ENCODE measurements at places on chromosomes 4 and X.

- DNase-seq: no peak
Measured at GRCh38 chr4:38873290-38873944, 5.8 kb downstream of the FAM114A1 start.

- no peak for DNase-seq
Measured at GRCh38 chr4:151400343-151400742, 8.6 kb upstream of the FHIP1A start.

- no peak for DNase-seq
Measured at GRCh38 chr4:183430317-183430993, 14.0 kb upstream of the CDKN2AIP start.

DNA sequence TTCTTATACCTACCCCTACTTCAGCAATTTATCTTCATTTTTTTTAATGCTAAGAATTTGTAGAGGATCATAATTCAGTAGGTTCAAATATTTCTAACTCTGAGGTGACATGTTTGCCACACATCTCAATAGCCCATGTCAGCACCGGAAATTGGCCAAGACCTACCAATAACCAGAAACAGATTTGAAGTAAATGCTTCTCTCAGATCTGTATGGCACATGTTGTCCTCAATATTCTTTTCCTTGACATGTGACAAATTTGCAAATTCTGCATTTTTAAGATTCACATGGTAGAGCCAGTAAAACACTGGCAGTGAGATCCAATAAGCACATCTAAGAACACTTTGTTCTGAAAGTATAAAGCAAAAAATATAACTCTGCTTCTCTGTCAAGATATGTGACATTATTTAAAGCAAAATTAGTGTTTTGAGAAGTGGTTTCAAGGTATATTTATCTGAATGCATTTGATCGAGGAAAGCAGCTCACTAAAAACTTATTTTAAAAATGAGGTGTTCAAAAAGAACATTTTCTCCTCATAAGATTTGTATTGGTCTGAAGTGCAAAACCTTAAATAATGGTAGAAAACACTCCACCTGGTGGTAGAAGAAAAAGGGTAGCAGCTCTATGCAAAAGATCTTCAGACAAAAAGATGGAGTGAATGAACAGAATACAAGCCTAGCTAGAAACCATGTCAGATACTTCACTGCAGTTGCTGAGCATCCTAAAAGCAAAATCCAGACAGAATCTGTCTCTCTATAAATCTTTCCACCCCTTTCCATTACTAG is 513.8 kb upstream of the FAM241A start:
- peak; percentile 42 for DNase-seq

DNA sequence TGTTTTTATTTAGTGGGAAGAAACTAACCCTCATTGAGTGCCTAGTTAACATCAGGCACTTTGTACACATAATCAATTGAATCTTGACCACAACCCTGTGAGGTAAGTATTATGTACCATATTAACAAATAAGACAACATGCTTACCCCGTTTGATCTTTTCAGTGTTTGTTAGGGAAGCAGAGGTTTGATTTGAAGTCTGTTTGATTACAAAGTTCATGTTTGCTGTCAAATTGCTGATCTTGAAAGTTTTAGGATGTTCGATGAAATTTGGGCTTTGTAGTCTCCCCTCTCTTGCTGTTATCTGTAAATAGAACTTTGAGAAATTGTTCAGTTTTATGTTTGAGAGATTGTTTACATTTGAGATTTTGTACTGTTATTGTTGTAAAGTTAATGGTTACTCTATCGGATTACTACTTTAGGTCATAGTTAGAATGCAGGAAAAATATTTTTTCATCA is 13.4 kb upstream of the ADH4 start:
- no peak for DNase-seq

GRCh38 chrX:24124244-24124799 is 25.2 kb upstream of the ZFX start:
- no peak for DNase-seq

- no peak for DNase-seq
Measured at GRCh38 chr4:16192631-16193518, 33.4 kb downstream of the TAPT1 start.
